Stimulated activated CD8-positive, alpha-beta memory T cell treated with anti-CD3 and anti-CD28 coated beads, Interleukin-15, amount 100 ng/mL, for 4 hours (primary cell): ENCODE measurements at places on chromosomes 2 and 18.

GRCh38 chr18:8957731-8958130 is 144.8 kb upstream of the NDUFV2 start:
- no peak for DNase-seq

DNA sequence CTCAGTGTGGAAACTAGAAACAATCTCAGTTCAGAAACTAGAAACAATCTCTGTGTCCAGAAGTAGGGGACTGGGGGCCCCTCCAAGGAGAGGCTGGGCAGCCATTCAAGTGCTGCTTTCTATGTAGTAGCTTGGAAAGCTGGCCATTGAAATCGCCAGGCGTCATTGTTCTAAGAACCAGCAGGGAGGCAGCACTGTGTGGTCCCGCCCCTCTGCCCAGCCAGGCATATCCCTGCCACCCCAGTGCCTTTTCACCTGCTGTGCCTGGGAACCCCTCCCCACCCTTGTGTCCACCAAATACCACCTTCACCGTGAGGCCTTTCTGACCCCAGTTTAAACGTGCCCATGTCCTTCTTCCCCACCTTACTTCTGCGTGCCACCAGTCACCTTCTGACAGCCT is 221.6 kb downstream of the GBX2 start:
- DNase-seq = no peak

- DNase-seq = no peak
Measured at GRCh38 chr2:36734304-36734703, 37.8 kb downstream of the VIT start.

DNA sequence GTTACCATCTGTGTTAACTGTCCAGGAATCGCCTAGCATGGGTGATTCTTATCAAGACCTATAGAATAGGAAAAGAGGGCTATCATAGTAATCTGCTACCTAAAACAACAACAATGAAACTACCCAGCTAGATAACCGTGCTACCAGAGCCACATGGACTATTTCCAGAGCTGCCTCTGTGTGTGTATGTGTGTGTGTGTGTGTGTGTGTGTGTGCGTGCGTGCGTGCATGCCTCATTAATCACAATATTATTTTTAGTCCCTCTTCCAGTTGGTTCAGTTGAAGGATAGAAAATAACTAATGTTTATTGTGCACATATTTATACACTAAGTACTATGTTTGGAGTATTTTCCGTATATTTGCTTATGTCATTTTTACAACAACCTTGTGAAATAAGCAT is 201.1 kb downstream of the SP3 start:
- DNase-seq = no peak

GRCh38 chr2:163551616-163552373 is 184.0 kb downstream of the FIGN start:
- no peak for DNase-seq

- DNase-seq = no peak
Measured at GRCh38 chr18:76522122-76522503, 27.1 kb upstream of the ZNF516 start.

GRCh38 chr2:218028562-218029348 is 26.0 kb upstream of the TNS1 start:
- DNase-seq = no peak

DNA sequence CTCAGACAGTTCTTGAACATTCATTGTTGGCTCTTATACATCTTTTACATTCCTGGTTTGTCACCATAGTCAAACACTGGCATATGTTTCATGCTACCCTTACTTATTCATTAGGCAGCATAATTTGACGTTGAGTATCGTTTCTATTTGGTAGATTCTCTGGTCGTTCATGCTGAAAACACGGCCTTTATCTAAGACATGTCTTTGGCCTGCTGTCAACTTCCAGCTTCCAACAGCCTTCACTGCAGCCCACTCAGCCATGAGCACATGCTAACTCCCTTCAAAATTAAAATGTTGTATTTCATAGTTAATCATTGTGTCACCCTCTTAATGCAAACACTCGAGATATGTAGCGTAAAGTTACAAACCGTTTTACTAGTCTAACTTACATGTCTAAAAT is 493.0 kb upstream of the NRP2 start:
- DNase-seq = no peak

DNA sequence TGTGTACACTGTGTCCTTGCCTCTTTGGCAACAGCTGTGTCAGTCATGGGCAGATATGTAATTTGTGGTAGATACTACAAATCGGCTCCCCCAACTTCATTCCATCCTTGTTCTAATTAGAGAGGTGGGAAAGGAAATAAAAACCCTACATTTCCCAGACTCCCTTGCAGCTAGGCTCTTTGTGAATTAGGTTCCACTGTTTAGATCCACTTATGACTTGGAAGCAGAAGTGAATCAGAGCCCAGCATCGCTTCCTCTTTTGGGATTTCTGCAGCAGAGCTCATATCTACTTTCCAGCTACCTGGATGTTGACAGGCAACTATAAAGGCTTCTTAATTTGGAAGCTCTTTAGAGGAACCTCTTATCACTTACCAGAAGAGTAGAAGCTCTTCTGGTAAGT is 34.1 kb upstream of the NARS1 start:
- DNase-seq = no peak

DNA sequence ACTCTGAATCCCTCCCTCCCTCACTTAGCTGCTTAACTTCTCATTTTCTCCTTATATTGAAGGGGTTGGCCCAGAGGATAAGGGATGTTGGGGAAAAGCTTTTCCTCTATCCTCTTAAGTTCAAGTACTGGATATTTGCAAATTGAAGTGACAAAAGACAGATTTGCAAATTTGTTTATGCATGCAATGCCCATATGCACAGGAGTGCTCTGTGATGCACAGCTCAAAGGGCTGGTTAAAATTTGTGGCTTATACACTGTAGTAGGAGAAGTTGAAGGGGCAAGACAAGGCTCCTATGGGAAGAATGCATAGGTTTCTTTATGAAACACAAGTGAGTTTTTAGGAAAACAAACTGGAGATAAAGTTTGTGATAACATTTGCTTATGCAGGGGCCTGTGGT is 8.4 kb upstream of the MSH6 start:
- DNase-seq = no peak

- DNase-seq = peak; percentile 53
Measured at GRCh38 chr2:85390941-85391669, 19.1 kb downstream of the CAPG start.

GRCh38 chr2:37623971-37624900 is 47.2 kb downstream of the CDC42EP3 start:
- DNase-seq = no peak

GRCh38 chr2:39913648-39914461 is 134.8 kb upstream of the THUMPD2 start:
- no peak for DNase-seq

DNA sequence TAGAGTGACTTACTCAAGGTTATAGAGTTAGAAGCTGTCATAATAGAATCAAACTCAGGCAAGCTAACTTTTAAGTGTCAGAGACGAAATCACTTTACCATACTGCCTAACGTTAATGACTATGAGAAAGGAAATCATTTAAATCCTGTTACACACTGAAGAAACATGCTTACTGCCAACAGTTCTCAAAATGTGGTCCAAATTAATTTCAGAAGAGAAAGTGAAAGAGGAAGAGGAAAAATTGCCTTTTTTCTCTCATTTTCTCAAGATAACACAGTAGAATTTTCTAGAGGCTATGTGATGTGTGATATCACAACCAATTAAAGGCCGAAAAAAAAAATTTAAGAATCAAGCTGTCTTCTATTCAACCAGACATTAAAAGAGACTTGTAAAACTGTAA is 1362.7 kb upstream of the CHAC2 start:
- DNase-seq = no peak

DNA sequence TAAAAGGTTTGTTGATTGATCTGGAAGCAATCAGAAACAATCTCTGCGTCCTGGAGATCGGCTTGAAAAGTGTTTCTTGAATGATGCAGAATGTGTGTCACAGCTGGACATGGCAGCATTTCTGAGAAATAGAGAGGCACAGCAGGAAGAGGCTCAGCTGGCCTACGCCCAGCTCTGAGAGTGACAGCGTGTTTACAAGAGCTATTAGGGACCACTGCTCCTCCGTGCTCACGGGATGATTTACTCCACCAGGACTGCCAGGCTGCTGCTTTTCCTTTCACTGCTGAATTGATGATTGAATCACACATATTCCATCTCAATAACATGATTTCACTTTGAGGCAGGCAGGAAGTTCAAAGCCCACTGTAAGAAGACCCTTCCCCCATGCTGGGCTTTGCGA is 62.8 kb downstream of the GALNT14 start:
- DNase-seq = no peak

DNA sequence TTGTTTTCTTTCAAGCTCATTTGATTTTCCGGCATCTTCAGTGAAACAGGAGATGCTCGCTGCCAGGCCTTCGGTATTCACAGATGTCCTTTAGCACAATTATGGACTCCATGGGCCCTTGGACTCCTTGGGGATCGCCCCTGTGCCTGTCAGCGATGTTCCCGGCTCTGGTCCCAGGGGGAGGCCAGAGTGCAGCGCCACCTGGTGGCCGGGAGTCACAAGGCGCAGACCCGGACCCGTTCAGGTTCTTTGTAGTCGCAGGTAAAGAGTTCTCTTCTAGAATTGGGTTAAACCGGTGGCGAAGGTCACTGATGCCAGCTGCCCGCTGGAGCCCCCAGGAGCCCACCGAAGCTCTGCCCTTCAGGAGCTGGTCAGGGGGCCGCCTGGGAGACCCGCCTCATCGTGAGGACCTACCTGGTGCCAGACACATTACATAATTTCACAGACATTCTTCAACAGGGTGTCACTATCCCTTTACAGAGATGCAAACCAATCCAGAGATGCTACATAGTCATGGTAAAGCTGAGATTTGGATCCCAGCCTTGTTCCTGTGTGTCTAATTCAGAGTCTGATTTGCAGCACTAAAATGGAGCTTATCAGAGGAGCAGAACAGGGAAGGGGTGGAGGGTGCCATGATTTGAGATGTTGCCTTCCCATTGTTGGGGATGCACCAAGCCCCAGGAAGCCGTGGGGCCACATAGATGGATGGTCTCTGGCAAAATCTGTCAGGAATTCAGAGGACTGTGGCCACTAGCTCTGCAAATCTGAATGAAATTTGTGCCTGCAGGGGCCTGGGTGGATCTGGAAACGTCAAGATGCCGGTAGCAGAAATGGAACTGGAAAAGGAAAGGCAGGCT is 6.0 kb upstream of the INPP5D start:
- peak; percentile 41 for DNase-seq

DNA sequence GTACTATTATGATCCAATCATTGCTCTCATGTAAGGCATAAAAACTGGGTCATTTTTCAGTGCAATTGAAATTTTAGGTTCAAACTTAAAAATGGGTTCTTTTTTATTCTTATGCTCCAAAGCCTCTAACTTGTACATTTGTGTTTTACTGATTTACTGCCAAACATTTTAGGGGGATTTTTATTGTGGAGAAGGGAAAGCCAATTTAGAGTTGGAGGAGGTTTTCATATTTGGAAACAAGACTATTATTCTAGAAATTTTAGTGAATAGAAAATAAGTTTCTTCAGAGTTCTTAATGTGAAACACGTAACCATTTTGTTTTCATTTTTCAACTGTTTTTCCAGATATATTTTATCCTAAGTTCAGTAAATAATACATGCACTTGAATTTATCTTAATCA is 138.6 kb downstream of the DOCK10 start:
- DNase-seq = no peak

- no peak for DNase-seq
Measured at GRCh38 chr18:10370716-10371115, 83.7 kb upstream of the APCDD1 start.

GRCh38 chr18:43596105-43596712 is 318.9 kb upstream of the SYT4 start:
- DNase-seq = no peak

DNA sequence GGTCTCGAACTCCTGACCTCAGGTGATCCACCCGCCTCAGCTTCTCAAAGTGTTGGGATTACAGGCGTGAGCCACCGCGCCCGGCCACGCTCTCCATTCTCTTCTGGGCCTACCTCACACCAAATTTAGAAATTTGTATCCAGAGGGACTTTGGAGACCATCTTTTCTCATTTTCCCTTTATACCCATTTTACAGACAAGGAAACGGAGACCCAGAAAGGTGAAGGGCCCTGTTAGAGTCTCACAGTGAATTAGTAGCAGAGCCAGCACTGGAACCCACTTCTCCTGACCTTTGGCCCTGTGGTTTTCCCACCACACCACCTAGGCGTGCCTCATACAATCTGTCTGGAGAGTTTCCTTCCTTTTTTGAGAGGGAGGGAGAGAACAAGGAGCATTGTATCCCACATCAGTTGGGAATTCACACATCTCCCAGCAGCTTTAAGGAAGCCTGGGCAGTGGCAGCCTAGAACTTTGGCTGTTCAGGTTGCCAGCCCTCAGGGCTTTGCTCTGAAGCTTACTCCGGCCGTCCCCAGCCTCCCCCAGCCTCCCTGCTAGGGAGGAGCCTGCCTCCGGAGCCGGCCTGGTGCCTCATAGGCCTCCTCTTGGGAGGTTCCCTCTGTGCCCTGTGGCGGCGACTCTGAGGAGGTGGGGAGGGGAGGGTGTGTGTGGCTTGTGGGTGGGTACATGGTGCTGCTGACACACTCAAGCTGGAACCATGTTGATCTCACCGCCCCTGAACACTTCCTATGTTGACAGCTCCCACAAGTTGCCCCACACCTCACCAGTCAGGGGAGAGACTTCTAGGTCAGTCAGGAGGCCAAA is 13.8 kb downstream of the FOSL2 start:
- peak; percentile 69 for DNase-seq

DNA sequence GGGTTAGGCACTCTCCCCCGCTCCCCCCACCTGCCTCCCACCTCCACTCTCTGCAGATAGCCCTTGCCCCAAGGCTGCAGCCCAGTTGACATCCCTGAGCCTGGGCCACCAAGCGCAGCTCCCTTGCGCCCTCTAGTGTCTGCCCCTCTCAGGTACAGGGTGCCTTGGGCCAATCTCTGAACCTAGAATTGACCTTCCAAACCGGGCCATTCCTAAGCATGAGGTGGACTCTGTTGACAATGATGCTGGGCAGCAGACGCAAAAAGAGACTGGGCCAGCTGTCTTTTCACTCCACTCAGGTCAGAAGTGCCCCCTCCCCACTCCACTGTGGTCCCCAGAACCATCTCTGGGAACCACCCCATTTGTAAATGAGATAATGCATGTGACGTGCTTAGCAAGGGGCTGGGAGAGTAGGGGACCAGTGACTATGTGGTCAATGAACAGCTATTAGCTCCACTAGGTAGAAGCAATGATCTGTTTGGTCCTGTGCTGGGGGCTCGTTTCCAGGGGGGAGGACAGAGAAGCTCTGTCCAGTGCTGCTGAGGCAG is 43.3 kb upstream of the PLB1 start:
- DNase-seq = peak; percentile 43
